GM03348 (cell line): ENCODE measurements at places on chromosomes 5 and 9.

DNA sequence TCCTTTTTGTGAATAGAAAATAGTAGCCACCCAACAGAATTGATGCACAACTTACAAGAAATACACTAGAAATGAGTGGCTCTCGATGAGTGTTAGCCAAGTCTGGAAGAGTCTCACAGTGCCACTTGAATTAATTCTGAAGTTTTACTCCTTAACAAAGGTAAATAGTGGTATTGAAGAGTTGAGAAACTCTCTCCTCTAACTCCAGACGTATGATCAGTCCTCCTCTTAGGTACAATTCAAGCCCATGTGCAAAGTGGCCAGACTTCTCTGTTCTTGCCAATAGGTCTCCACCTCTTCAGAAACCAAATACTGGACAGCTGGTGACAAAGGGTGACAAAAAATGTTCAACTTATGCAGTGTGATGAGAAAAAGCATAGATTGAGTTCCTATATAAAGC is 38.5 kb upstream of the ADAMTS16 start:
- no peak for DNase-seq

DNA sequence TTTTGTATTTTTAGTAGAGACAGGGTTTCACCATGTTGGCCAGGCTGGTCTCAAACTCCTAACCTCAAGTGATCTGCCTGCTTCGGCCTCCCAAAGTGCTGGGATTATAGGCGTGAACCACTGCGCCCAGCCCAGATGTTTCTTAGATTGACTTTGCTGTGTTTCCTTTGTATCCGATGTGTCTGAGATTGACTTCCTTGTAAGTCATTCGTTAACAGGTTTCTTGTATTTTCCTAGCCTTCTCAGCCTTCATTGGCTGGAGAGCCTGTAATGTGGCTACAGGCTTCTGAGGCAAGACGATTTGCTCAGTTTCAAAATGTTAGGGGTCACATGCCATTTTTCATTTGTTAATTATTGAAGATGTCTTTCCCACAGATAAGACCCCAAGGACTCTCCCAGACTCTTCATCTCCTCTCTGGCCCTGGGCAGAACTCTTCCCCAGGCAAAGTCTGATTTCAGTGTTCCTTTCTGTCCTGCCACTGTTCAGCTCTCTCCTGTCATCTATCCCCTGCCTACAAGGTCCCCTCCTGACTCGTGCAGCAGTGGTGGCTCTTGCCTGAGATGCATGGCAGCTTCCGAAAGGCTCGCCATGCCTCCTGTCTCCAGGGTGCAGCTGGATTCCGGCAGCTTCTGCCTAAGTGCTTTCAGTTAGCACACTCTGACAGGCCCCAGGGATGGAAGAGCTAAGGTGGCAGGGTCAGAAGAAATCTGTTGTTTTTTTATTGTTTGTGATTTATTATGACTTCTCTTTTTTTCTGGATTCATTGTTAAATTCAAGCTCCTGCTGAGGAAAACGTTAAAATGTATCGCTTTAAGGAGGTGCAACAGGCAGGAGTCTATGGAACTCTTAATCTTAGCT is 206.4 kb downstream of the AOPEP start:
- no peak for DNase-seq

GRCh38 chr9:16202221-16202620 is 649.4 kb downstream of the CCDC171 start:
- no peak for DNase-seq

- no peak for DNase-seq
Observed at GRCh38 chr9:131181091-131181681, 55.8 kb downstream of the NUP214 start.

- DNase-seq, result no peak
Observed at GRCh38 chr5:149849966-149850910, 94.4 kb downstream of the PDE6A start.

- DNase-seq, result no peak
Observed at GRCh38 chr5:177307544-177308363, 3.9 kb downstream of the MXD3 start.

- no peak for DNase-seq
Observed at GRCh38 chr5:127810707-127811490, 107.7 kb downstream of the CCDC192 start.

DNA sequence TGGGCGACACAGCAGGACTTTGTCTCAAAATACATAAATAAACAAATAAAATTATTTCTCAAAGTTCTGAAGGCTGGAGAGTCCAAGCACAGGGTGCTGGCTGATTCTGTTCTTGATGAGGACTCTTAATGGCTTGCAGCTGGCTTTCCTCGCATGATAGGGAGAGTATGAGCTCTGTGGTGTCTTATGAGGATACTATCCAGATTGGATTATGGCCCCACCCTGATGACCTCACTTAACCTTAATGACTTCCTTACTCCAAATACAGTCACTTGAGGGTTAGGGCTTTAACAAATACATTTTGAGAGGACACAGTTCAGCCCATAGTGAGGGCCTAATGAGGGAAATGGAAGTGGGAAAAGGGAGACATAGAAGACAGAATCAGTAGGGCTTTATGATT is 87.7 kb downstream of the FOCAD start:
- DNase-seq, result no peak

DNA sequence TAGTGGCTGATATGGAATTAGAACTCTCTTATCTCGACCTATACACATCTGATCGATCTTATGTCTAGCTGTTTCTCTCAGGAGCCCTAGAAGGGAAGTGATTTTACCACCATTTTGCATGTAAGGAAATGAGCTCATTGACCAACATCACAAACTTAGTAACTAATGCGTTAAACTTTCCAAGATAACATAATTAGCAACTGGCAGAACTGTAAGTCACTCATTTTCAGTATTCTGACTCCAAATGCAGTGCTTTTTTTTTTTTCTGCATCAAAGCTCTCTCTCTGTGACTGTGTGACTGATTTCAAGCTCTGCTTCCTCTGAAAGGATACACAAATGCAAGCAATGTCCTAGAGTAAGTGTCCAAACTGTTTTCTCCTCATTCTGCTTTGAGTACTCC is 68.1 kb upstream of the FBXL7 start:
- no peak for DNase-seq

- peak; percentile 81 for DNase-seq
Observed at GRCh38 chr5:170681013-170681433, 102.5 kb upstream of the GABRP start.

DNA sequence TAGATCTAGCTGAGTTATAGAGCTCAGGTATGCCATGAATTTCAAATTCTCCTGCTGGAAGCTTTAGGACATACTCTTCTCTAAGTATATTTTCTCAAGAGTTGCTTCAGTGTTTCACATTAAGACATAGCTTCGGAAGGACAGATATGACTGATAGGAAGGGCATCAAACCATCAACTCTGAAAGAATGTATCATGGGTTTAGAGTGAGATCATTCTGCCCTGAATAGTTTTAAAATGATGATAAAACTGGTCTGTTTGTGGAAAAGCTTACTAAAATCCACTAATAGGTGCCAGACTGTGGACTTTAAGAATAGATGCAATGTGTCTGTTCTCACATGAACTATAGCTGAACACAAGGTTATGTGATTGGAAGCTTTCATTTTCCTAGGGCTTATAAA is 8.4 kb downstream of the SPEF2 start:
- peak; percentile 12 for DNase-seq

GRCh38 chr5:1319436-1320256 is 24.8 kb upstream of the TERT start:
- DNase-seq, result no peak

GRCh38 chr5:156466871-156467270 is 139.9 kb downstream of the SGCD start:
- DNase-seq, result no peak

- peak; percentile 45 for DNase-seq
Observed at GRCh38 chr9:89999534-90000370, 394.9 kb downstream of the GADD45G start.

DNA sequence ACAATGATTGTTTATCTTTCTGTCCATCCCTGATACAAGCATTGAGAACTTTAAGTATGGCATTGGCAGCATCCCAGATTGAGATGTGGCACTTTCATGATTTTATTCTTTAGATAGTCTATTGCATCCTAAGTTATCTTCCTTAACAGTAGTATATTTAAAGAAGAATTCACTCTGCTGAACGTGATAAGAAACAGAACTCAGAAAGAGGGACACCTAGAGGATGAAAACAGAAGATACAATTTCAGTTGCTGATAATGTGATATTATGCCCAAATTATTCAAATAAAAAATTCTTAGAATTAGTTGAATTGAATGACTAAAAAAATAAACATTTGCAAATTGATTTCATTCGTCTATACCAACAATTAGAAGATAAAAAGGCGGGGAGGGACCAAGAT is 218.1 kb upstream of the DMRTA1 start:
- peak; percentile 19 for DNase-seq

DNA sequence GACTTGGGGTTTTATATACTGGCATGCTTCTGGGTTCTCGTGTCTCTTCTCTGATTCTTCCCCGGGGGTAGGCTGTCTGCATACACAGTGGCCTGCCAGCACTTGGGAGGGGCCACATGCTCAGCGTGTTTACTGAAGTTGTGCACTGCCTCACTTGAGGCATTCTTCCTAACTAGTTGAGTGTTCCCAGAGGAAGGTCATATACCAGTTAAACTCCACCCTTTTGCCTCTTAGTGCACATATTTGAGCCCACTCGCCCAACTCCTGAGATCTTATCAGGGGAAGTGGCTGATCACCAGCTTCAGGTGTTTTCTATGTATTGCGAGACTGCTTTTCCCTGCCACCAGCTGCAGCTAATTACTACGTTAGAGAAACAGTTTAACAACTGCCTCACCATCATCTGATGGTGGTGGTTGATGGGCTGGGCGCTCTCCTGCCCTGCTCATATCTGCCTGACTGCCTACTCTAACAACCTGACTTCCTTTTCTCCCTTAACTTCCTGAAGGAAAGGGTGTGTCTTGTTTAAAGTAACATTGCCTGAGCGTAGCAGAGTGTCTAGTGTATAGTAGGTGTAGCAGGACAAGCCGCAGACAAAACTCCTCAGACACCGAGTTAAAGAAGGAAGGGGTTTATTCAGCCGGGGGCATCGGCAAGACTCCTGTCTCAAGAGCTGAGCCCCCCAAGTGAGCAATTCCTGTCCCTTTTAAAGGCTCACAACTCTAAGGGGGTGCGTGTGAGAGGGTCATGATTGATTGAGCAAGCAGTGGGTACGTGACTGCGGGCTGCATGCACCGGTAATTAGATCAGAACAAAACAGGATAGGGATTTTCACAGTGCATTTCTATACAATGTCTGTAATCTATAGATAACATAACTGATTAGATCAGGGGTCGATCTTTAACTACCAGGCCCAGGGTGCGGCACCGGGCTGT is 60.1 kb upstream of the CLINT1 start:
- DNase-seq, result no peak

DNA sequence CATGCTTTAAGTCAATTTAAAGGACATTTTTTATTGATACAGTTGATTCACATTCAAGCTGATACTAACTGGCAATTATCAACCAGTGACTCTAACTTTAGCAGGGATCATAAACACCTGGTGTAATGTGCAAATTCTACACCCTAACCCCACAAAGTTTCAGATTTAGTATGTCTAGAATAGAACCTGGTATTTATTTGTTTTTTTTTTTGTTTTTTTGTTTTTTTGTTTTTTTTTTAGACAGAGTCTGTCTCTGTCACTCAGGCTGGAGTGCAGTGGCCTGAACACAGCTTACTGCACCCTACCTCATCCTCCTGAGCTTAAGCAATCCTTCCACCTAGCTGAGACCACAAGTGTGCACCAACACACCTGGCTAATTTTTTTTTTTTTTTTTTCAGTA is 311.2 kb upstream of the SEMA6A start:
- no peak for DNase-seq

DNA sequence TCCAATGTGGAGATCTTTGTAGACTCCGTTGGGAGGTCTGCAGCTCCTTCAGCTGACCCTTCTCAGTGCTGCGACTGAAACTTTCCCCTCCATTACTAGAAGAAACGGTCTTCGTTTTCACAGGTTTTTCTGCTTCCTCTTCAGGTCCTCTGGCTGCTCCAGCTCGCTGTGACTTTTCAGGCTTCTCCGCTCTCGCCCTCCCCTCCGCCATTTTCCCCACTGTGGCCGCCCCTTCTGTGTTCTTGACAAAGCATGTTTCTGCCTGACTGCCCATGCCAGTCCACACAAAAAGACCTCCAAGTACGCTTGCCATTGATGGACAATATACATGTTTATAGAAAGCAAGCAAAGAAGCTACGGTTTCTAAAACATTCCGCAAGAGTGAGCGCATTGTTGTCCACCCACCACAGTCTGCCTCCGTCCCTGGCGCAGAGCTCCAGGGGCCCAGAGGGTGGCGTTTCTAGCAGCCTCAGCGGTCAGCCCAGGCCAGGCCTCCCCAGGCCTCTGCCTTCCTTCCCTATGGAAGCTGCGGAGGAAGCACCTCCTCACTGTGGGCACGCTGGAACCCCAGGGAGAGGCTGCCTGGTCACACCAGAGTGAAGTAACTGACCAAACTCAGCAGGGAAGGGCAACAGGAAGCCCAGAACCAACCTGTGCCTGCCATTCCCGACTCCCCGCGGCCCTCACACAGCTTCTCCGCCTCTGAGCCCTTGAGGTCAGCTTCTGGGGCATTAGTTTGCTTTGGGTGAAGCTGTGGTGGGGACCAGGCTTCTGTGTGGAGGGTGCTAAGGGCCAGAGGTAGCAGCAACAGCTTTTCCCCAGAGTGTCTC is 19.9 kb upstream of the S1PR3 start:
- no peak for DNase-seq

DNA sequence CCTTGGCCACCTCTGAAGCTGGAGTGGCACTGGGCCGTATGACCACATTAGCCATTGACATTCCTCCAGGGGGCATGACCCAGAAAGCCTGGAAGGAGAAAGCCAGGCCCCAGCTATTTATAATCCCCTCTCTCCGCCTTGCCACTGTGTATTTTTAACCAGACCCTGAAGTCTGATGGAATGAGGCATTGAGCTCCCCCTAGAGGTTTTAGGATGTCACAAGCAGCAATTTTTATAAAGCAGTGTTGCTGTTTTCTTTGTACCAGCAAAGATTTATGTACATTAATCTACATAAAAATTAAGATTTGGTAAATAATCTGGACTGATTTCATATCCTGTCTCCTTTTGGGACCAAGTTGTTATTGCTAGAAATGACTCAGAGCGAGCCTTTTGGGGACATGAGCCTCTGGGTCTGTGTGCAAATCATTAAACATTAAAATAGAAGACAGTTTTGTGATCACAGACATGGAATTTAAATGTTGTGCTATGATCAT is 127.1 kb downstream of the TRIO start:
- DNase-seq, result peak; percentile 77

DNA sequence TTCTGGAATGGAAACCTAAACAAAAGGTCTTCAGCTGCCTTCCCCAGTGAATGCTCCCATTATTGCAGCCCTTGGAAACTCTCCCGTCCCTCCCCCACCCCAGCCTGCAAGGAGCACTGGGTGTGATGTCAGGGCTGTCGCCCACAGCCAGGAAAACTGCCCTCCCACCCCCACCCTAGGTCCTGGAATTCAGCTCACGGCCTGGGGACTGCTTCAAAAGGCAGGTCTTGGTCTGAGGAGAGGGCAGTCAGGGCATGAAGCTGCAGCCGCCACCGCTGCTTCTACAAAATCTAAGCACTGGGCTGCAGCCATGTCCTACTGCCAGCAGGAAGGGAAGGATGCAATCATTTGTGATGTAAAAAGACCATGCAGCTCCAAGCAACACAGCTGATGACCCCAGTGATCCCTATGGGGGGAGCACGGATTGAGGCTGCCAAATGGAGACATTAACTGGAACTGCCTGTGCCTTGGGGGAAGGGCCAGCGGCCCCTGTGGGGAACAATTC is 11.4 kb downstream of the GRHPR start:
- no peak for DNase-seq
